ENCODE measurements at places on chromosomes 5 and 9. TPM values are rescaled to one million over a fixed set of nuclear protein-coding genes. Genes with fewer than 3 reads are reported as not detected.

DNA sequence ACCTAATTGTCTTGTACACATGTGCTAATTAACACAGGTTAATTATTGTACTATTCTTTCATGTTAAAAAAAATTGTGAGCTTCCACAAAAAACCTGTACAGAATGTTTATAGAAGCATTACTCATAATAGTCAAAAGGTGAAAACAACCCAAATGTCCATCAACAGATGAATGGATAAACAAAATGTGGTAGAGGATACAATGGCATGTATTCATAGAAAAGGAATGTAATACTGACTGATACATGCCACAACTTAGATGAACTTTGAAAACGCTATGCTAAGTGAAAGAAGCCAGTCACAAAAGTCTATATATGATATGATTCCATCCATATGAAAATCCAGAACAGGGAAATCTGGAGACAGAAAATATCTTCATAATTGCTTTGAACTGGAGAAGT lies 25.6 kb downstream of the RRAGA start:
- DNase-seq = no peak

DNA sequence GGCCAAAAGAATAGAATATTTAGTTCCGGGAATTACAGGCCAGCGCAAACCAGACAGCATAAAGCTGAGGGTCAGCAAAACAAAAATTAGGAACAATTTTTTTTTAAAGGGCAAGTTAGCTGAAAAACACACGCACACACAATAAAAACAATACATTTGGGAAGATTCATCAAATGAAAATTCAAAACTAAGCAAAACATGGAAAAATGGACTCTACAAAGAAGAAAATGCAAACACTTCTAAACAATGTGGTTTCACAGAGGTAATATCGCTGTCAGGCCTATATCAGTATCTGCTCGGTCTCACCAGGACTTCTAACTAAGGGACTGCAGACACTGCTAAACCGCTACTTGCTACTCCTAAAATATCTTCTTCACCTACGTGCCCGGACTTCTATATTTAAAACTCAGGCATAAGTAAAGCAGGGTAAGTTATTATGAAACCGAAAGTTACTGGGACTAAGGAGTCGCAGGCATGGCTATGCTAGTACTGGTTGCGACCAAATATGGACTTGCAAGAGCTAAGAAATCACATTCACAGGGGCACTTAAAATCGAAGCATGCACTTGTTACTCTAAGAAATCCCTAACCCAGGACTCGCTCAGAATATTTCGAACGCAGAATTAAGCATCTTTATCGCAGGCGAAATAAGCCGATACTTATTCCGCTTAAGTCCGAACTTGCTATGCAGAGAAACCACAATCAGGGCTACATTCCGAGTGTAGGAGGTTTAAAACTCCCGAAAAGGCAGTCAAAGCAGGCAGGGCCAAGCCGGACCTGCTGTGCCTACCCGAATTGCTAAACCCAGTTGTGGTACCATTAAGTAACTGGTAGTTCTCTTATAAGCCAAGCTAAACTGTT lies 2.3 kb downstream of the ANXA2R start:
- DNase-seq = no peak

- peak; percentile 20 for DNase-seq
These were observed 115.0 kb downstream of the PIK3R1 start for GRCh38 chr5:68330574-68330973.

DNA sequence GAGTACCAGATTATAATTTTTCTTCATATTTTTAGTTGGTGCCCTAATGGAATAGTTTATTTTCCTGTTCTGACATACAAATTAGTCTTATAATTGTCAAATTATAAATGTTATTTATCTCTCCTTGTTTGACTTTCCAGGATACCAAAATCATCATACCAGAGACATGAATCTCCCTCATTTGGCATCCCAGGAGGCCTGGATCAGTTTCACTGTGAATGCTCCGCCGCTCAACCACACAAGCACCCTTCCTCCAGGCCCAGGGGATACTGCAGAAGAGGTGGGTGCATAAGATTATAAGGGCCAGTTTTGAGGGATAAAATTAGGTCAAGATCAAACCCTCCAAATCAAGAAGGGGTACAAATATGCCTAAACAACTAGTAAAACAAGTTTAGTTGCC lies 1229.3 kb downstream of the CDH12 start:
- DNase-seq = no peak

The ORM2 gene
- not detected for total RNA-seq

The TAF11L5 gene
- total RNA-seq = not detected
